ENCODE measurements at places on chromosomes 5 and 9.

DNA sequence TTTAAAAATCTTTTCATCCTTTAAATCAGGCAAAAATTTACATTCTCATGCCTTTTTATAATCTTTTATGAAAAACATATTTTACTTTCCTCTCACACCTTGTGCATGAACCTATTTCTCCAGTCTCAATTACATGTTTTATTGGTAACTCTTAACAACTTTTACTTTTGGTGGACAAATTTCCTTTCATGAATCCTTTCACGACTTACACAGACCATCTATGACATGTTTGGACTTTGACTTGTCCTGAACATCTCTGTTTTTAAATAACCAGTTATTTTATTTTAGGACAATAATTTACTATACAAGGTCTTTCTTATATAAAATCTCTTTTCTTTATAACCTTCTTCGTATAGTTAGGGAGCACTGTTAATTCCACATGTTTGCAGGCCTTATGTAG, 26.5 kb upstream of the MTMR12 start:
- DNase-seq: no peak

DNA sequence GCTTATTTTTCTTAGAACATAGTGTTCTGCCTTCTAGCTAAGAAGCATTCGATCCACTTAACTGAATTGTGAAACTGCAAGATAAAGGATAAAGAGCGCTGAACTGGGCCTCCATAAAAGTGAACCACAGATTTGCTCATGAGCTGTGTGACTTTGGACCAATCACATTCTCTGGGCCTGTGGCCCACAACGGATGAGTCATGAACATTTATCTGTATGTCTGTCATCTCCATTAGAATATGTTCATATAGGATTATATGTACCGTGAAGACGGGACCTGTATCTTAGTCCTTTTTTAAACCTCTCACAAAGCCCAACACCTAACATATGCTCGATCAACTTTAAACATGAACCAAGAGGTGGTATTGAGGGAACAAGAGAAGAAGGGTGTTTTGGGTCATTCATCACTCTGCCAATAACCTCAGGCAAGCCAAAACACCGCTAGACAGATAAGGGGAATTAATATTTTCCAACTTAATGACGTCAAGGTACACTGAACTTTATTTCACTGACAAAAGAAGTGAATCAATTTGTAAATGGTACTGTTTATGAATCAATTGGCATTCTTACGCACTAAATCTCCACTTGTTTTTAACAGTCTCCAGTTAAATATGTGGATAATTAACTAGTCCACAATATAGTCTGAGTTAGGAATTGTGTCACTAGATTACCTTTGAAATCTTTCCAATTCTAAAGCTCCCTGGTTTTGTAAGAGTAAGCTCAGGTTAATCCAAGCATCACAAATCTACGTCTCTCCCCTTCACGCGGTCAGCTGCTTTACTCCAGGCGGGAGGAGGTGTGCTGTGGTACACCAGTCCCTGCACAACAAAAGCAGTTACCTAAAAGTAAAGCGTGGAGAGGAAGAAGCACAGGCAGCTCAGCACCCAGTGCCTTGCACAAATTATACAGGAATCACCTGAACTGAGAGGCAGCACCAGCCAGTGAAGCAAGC, 1.6 kb downstream of the TMEM245 start:
- DNase-seq: peak; percentile 30

GRCh38 chr5:130386155-130386554, 481.9 kb downstream of the CHSY3 start:
- DNase-seq: no peak

GRCh38 chr5:74361406-74362358, 278.8 kb downstream of the ENC1 start:
- DNase-seq: no peak

DNA sequence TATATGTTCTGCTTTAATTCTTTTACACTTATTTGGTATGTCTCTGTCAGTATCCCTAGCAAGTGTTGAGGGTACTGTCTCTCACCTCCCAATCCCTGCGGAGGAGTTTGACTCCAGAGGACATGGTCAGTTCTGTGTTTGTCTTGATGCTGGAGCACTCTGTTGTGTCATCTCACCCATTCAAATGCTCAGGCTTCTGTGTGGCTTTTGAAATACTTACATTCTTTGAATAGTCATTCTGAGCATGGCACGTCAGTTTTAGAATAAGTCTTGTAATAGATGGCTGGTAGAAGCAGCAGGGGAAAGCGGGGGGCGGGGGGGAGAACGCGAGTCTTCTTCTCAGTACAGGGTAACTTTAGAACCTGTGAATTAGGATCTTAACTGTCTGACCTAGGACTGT, 12.3 kb downstream of the MAST4 start:
- no peak for DNase-seq

DNA sequence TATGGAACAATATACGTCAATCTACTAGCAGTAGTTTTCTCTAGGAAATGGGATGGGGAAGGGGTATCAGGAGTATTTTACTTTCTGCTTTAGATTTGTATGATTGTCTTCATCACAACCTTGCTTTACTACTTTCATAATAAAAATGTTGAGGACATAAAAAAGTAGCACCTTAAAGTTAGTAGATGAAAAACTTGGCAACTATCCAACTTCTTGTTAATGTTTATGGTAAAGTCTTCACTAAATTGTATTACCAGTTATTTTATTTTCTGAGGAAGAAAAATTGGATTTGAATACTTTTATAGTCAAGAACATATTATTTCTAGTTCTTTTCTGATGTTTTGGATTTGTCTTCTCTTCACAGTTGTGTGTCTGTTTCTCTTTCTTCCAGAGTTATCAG, 372.1 kb downstream of the ARRDC3 start:
- no peak for DNase-seq

DNA sequence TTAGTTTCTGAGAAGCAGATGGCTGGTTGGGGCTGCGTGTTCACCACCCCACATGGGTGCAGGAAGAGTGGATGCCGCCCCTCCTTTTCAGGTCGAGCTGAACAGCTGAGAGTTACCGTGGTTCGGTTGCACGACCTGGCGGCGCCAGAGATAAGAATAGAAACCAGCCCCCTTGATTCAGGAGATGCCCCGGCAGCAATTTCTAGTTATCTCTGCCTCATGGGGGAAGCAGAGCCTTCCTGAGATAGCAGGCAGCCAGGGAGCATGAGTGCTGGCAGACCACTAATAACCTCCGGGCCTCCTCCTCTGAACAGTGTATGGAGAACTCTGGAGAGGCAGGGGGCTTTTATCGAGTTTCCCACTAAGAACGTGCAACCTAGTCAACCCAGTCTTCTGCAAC, 177.8 kb downstream of the NSG2 start:
- DNase-seq: no peak

GRCh38 chr5:44178414-44178813, 210.8 kb downstream of the FGF10 start:
- DNase-seq: no peak

DNA sequence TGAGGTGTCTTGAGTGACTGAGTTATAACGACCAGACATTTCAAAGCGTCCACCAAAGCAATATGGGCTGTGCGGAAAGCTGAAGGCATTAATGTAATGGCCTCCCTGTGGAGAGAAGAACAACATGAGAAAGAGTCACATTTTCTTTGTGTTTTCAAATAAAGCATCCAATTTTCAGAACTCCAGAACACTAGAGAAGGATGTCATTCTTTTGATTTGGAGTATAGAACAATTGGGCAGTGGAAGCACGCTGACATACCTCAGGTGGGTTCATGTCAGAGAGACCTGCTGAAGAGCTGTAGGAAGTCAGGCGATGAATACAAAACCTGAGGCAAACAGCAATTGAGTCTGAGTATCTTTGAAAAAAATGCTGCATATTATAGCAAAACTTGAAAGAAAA, 556.5 kb downstream of the GABRG2 start:
- DNase-seq: no peak

DNA sequence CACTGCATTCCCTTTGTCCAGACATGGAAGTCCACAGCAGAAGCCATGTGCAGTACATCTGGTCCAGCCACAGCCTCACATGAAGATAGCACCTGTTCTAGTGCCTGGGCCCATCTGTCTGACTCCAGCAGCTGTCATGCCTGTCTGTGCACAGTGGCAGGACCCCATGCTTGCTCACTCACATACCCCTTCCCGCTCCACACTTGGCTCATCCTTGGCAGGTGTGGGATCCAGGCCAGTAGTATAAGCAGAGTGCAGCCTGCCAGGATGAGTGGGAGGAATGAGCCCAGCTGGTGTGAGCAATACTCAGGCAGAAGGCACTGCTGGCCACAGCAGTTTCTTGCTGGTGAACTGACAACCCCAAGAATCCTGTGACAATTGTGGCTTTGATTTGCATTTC, 168.0 kb downstream of the PRDM9 start:
- DNase-seq: no peak

- DNase-seq: no peak
These were observed 22.6 kb upstream of the IQGAP2 start for GRCh38 chr5:76380346-76381066.

DNA sequence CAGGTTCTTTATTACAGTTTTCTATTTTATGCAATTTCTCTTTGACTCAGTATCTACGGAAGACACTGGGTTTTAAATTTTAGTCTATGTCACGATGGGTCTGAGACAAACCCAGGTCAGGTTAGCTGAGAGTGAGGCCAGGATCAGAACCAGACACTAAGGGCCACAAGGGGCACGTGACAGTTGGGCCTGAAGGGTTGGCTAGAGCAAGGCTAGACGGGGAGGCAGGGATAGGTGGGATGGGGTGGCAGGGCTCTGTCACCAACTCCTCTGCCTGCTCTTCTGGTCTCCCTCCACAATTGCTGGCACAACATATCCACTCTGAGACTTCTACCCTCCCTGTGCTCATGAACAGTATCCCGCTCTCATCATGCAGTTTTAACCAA, 76.4 kb downstream of the MED27 start:
- DNase-seq: no peak

GRCh38 chr9:104873489-104873850, 54.5 kb downstream of the ABCA1 start:
- no peak for DNase-seq

- no peak for DNase-seq
These were observed 70.1 kb upstream of the SMIM23 start for GRCh38 chr5:171715551-171715950.

DNA sequence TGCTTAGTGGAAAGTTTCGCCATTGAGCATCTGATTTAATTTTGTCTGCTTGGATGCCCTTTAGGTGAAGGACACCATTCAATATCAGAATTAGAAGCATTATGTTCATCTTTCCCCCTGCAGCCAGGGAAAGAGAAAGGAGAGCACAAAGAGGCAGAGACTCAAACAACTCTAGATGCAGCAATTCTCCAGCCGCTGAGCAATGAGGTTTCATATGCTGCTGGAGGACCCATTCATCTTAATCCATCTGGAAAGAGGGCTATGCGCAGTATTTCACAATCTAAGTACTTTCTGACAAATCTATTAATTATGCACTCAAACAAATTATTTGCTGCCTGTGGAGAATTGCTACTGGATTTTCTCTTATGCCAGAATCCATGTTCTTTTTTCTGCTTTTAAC, 527.0 kb upstream of the TUSC1 start:
- no peak for DNase-seq

DNA sequence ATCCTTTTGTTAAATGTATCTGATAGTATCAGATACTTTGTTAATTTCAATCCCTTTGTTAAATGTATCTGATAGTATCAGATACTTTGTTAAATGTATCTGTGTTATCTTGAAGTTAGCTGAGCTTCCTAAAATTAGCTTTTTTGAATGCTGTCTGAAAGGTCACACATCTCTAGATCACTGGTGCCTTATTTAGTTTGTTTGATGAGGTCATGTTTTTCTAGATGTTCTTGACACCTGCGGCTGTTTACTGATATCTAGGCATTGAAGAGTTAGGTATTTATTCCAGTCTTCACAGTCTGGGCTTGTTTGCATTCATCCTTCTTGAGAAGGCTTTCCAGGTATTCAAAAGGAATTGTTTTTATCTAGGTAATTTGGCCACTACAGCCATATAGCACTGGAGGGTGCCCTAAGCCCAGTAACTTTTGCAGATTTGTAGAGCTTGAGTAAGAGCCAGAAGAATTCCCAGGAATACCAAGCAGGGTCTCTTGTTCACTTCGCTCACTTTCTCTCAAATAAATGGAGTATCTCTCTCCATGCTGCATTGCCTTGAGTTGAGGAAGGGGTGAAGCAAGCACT, 435.4 kb upstream of the GRAMD2B start:
- DNase-seq: no peak

DNA sequence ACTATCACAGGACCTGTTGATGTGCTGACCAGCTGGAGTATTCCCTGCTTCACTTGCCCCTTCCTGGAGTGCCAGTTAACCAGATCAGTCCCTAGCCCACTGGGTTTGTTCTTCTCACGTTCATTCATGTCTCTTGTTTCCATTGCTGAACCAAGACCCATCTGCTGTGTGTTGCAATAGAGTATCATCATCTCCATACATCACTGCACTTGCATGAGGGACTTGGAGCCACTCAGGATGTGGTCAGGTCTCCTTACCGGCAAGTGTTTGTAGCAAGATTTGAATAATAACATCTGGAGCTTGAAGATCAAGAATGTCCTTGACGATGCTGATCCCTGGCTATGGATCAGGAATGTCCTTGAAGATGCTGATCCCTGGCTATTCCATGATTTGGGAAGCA, 358.6 kb downstream of the IRX1 start:
- DNase-seq: no peak

DNA sequence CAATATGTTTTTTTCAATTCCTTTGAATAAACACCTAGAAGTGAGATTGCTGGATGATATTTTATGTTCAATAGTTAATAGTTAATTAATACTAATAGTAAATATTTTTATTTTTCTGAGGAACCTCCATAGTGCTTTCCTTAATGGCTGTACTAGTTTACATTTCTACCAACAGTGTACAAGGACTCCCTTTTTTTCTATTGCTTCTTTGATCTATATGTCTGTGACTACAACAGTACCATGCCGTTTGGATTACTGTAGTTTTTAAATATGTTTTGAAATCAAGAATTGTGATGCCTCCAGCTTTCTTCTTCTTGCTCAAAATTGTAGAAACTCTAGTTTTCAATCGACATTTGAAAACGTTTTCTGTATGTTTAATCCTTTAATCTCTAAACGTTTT, 39.5 kb upstream of the ADAMTS16 start:
- DNase-seq: no peak

DNA sequence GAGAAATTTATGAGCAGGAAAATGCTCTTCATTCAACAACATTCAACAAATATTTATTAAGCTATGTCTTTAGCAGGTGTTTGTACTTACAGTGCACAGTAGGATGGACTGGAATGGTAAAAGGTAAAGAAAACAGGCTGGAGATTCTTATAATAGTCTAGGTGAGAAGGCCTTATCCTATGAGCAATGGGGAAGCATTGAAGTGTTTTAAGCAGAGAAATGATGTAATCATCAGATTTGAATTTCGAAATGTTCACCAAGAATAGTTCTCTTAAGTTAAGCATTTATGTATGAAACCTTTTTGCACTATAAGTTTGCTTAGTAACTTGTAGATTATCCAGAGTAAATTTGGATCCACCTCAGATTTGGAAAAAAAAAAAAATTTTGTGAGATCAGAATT, 209.3 kb downstream of the NR3C1 start:
- DNase-seq: no peak

Measured in stimulated activated naive CD4-positive, alpha-beta T cell treated with Interleukin-2 at 50 U/mL for 16 hours (primary cell).